ENCODE measurements at places on chromosomes 7 and 10.

- DNase-seq = no peak
These were observed 512.6 kb downstream of the PHTF2 start for GRCh38 chr7:78311181-78311580.

DNA sequence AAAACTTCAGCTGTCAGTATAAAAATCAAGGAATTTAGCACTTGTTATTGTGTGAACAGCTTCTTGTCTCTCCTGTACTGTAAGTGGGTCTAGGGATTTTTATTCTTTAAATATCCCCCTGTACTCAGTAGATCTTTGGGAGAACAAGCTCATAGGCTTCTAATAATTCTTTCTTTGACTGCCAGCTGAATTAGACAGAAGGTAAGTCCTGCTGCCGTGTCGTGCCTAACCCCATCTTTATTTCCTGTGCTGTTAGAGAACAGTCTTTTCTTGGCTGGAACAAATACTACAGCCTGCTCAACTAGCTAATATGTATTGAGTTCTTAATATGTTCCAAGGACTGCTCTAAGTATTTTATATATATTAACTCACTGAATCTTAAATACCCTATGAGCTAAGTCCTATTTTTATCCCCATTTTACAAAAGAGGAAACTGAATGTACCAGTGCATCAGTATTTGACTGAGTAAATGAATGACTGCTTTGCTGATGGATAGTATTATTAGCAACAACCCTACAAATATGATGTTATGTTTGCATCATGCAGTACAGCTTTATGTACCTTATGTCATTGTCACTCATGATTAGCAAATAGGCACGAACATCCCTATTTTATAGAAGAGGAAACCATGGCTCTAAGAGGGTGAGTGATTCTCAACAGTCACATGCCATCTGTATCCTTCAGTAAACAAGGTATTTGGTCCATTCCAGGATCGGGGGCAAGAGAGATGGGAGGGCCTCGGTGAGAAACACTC is 5.5 kb upstream of the DUSP5 start:
- DNase-seq = no peak

GRCh38 chr10:44811072-44811471 is 100.1 kb upstream of the TMEM72 start:
- DNase-seq = no peak

GRCh38 chr7:4138866-4139265 is 543.2 kb upstream of the FOXK1 start:
- no peak for DNase-seq

DNA sequence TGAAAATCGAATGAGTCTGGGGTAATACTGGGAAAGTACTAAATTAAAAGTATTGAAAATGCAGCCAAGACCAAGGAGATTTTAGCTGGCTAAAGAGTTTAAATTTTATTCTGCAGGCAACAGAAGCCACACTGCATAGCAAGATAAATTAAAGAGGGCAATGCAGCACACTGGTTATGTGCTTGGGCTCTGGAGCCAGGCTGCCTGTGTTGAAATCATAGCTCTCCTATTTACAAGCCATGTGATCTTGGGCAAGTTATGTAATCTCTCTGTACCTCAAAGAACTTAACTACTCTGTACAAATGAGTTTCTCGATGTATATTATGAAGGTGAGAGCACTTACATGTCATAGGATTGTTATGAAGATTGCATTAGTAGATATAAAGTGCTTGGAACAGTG is 9.9 kb downstream of the SLC25A13 start:
- DNase-seq = no peak

DNA sequence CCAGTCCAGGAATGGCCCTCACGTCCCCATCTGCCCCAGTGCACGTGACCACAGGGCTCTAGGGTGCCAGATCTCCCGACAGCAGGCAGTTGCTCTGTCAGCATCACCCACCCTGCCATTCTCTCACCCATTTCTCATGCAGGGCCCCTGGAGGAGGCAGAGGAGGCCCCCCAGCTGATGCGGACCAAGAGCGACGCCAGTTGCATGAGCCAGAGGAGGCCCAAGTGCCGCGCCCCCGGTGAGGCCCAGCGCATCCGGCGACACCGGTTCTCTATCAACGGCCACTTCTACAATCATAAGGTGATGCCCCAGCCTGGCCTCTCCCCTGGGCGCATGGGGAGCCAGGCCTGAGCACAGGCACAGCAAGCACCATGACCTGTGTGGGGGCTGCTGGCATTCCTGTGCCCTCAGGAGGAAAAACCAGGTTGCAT is 6.1 kb upstream of the DEPP1 start:
- no peak for DNase-seq

GRCh38 chr7:150404172-150404804 is 25.2 kb downstream of the ZNF775 start:
- no peak for DNase-seq
